ENCODE measurements at places on chromosomes 4 and X. TPM values are rescaled to one million over a fixed set of nuclear protein-coding genes. Genes with fewer than 3 reads are reported as not detected.

- DNase-seq, result no peak
Measured at GRCh38 chr4:17817027-17817426, 6.2 kb downstream of the NCAPG start.

DNA sequence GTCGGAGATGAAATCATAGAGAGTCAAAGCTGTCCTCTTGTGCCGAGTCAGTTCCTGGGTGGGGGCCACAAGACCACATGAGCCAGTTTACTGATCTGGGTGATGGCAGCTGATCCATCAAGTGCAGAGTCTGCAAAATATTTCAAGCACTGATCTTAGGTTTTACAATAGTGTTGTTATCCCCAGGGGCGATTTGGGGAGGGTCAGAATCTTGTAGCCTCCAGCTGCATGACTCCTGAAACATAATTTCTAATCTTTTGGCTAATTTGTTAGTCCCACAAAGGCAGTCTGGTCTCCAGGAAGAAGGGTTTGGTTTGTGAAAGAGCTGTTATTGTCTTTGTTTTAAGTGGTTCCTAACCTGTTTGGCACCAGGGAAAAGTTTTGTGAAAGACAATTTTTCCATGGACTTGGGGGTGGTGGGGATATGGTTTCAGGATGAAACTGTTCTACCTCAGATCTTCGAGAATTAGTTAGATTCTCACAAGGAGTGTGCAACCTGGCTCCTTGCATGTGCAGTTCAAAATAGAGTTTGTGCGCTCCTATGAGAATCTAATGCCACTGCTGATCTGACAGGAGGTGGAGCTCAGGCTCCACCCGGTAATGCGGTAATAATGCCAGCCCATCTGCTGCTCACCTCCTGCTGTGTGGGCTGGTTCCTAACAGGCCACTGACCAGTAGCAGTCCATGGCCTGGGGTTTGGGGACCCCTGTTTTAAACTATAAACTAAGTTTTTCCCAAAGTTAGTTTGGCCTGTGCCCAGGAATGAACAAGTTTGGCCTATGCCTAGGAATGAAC, 29.2 kb downstream of the METAP1 start:
- no peak for DNase-seq

GRCh38 chr4:8585186-8585585, 5.0 kb downstream of the GPR78 start:
- no peak for DNase-seq

DNA sequence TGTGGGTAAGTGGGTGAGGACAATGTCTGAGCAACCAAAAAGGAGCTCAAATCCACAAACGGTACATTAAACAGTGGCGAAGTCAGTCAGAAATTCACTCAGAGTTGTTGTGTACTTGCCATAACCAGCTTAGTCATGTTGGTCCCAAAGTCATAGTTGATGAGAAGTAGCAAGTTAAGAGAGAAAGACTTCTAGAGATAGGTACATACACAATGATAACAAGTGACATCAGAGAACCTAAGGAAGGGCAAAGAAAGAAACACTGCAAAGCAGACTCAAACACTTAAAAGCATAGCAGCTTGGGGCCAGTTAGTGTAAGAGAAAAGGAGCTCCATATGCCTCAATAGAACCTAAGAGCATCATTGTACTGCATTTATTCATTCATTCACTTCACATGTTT, 30.2 kb downstream of the DYNLT3 start:
- no peak for DNase-seq

DNA sequence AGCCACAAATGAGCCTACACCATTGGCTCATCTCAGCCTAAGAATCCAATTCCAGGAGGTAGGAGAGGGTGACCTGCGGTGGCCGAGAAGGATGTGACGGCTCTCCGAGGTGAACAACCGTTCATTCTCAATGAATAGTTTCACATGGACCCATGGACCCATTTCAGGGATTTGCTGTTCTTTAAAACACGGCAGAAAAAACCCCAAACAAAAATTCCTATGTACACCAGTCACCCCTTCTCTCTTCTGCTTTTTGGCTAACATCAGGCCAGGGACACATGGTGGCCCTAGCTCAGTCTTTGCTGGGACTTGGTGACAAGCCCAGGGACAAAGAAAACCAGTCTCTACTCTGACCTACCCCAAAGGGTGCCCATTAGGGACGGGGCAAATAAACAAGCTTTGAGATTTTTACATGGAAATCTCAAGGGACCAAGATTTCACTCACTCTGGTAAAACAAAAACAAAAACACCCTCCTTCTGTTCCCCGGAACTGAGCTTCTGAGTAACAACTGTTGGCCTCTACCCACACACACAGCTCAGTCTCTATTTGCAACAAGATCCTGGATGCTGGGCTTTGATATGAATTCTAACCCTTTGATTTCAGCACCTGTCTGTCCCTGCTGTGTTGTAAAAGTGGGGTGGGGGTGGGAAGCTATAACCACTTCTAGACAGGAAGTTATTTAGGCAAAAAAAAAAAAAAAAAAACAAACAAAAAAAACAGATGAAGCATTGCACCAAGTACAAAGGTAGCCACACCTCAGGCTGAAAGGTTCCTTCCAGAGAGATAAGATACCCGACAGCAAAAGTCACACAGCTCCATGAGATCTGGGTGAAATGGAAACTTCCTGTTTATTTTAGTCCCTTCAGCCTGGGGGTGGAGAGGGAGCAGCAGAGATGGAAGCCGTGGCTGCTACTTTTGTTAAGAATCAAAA, 49.0 kb downstream of the DDX3X start:
- no peak for DNase-seq

DNA sequence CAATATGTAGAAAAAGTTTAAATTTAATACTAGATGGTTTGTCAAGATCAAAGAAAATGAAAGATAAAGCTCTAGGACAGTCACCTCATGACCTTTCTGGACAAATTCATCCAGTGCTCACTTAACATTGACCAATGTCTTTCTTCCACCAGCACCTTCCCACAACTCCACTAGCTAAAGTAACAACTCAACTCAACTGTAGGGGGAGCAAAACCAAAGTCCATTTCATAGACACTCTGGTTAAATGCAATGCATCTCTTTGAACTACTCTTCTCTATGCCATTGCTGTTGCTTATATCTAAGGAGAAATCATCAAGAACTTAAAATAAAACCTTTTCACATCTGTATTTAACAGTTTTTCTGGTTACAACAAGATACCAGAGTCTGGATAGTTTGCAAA, 25.1 kb downstream of the UGT2B4 start:
- DNase-seq, result no peak

DNA sequence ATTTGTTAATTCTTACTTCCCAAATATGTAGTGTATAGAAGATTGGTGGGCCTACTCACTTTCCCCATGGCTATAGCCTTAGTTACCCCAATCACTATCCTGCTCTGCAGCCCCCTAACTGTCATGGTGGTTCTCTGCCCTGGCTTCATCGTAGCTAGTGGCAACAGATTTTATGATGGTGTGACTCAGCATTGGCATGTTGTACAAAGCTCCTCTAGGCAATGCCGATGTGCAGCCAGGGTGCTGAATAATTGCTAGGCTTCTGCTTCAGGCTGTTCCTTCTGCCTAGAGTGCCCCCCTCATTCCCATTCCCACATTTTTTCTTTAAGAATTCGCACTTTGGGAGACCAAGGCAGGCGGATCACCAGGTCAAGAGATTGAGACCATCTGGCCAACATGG, 35.2 kb downstream of the AFF2 start:
- no peak for DNase-seq

- DNase-seq, result peak; percentile 88
Measured at GRCh38 chr4:13483768-13484121, 395 bp downstream of the RAB28 start.

DNA sequence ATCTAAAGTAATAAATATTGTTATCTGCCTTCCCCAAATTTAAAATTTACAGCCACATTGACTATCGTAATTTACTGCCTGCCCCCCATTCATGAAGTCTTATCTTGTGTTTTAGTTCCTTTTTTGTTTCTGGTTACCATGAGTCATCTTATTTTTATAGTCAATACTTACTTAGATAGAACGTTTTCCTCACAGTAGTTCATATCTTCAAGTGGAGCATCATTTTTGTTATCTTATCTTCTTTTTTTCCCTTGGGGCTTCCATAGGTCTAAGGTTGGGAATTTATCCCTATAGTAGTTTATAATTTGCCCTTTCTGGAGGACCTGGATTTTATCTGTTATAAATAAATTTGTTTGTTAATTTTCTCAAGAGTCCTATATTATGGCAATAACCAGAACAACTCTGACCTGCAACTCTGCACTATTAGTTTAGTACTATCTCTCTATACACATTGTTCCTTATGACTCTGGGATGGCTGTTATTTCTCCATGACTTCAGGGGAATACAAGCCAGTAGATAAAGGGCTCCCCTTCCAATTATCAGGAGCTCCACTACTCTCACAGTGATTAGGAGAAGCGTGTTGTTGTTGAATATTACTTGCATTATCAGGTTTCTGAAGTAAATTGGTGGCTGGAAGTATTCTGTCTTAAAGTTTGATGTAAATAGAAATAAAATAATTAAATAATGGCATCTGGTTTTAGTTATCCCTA, 330.6 kb downstream of the GALNTL6 start:
- DNase-seq, result no peak

- no peak for DNase-seq
Measured at GRCh38 chr4:59945716-59946115, 1254.4 kb upstream of the ADGRL3 start.

GRCh38 chr4:35836596-35836995, 407.7 kb downstream of the ARAP2 start:
- DNase-seq, result no peak

DNA sequence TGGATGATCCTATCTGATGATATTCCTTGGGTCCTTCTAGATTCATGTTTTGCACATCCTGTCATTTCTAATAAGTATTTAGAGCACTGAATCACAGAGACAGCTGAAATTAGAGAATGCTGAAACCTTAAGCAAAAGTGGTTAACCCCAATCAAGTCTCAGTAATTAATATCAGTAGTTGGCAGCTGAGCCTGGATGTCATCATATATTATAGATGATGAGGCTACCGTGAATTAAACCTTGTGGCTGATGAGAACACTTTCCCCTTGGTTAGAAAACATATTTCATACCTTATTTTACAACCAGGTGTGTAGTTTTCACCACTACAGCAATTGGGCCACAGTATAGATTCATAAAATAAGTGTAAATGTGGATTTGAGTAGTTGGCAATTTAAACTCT, 499.0 kb downstream of the PDGFC start:
- no peak for DNase-seq

DNA sequence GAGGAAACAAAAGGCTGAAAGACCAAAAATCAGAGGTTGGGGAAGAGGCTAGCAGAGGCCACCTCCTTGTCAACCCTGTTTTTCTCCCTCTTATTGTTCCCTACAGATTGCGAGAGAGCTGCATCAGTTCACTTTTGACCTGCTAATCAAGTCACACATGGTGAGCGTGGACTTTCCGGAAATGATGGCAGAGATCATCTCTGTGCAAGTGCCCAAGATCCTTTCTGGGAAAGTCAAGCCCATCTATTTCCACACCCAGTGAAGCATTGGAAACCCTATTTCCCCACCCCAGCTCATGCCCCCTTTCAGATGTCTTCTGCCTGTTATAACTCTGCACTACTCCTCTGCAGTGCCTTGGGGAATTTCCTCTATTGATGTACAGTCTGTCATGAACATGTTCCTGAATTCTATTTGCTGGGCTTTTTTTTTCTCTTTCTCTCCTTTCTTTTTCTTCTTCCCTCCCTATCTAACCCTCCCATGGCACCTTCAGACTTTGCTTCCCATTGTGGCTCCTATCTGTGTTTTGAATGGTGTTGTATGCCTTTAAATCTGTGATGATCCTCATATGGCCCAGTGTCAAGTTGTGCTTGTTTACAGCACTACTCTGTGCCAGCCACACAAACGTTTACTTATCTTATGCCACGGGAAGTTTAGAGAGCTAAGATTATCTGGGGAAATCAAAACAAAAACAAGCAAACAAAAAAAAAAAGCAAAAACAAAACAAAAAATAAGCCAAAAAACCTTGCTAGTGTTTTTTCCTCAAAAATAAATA, 179.9 kb downstream of the AR start:
- DNase-seq, result no peak

DNA sequence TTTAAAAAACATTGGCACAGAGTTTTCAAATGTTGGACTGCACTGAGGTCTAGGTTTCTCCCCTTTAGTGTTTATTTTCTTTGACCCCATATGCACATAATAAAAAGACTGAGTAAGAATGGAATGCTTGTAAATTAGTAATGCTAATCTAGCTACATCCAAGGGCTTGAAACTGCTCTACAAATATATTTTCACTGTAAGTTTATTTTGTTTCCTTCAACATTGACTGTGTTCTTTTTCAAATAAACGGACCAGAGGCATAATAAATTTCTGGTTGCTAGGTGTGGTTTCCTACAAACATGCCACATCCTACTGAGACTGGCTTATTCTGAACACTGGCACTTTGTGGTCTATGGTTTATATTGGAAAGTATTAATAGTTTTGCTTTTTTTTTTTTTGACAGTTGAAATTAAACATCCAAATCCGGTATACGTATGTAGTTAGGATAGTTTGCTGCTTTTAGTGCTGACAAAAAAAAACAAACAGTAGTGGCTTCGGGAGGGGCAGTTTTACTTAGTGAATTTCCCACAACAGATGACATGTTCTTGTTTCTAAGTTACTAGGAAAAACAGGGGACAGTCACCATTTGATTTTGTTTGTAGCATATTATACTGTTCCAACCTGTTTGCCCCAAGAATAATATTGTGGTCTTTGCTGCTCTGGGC, 13.2 kb downstream of the CA5B start:
- no peak for DNase-seq

DNA sequence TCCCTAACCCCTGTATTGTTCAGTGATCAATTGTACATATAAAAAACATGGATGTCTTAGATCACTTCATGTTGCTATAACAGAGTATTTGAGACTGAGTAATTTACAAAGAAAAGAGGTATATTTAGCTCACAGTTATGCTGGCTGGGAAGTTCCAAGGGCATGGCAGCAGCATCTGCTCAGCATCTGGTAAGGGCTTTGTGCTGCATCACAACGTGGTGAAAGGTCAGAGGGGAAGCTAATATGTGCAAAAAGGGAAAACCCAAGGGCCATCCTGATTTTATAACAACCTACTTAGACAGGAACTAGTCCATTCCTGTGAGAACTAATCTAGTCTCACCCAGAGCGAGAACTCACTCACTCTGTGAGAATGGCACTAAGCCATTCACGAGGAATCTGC, 128.2 kb upstream of the OTUD4 start:
- no peak for DNase-seq

DNA sequence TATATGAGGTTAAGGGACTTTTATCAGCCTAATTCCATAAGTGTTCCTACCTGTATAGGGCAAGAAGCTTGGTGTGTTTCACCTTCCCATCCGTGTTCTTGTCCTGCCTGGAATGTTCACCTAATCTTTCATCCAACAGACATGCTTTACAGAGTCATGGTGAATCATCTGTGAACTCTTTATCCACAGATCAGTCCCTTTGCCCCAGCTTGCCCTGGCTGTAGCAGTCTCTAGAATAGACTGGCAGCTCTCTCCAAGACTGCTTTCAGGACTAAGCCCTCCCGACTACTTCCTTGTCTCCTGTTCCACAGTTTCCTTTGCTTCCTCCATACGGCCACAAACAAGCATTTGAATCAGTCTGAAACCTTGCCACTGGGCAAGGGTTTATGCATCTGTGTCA, 177.9 kb upstream of the IL15 start:
- no peak for DNase-seq

The SORCS2 gene
- 6.4 TPM for total RNA-seq

The PLA2G12A gene
- total RNA-seq, result 19.1 TPM

The SSX1 gene
- total RNA-seq, result not detected

The TLR2 gene
- total RNA-seq, result 11.7 TPM

The SLC9B1 gene
- 0.34 TPM for total RNA-seq

The TAF1 gene
- 44.9 TPM for total RNA-seq

The NIPAL1 gene
- 40.2 TPM for total RNA-seq

The LINC00632 gene
- total RNA-seq, result 67.5 TPM
